ENCODE measurements at places on chromosomes 11 and 22.

GRCh38 chr11:5280582-5281102 is 10.9 kb upstream of the HBE1 start:
- DNase-seq, result no peak

- no peak for DNase-seq
These were observed 12.9 kb downstream of the USP28 start for GRCh38 chr11:113862435-113862834.

GRCh38 chr11:45481026-45481425 is 184.4 kb downstream of the CHST1 start:
- DNase-seq, result no peak

DNA sequence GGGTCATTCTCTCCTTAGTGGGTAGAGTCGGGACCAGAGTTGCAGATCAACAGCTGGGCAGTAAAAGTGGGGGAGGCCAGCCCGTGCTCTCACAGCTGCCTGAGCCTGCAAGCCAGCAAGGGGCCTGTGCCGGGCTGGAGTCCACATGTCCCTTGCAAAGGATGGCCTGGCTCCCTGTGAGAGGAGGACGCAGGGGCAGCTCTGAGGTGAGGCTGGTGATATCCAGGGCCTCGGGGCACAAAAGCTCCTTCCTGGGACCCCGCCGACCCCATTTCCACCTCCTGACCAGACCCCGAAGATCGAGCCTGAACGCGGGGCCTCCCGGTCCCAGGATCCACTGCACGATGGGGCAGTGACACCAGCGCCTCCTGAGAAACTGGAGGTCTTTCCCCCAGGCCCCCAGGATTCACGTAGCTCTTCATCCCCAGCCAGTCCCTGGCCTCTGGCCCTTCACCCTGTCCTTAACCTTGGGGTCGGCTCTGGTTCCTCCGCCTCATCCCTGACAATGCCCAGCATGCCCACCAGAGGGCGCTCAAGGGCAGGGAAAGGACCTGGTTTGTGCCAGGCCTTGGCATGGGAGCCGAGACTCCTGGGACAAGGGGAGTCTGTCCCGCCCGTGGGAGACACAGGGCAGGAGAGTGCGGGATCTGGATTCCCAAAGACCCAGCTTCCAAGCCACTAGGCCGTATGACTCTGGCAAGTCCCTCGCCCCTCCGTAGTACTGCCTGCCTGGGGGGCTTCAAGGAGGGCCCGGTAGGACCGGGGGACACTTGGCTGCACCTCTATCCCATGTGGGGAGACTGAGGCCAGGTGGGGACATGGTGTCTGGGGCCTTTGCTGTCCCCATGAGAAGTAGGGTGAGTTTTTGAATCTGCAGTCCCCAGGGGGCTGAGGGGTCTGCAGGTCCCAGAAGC is 17.8 kb upstream of the WNT7B start:
- DNase-seq, result no peak

GRCh38 chr11:104120493-104121137 is 43.3 kb downstream of the PDGFD start:
- DNase-seq, result no peak

GRCh38 chr11:66902486-66903177 is 45.8 kb downstream of the LRFN4 start:
- DNase-seq, result no peak

DNA sequence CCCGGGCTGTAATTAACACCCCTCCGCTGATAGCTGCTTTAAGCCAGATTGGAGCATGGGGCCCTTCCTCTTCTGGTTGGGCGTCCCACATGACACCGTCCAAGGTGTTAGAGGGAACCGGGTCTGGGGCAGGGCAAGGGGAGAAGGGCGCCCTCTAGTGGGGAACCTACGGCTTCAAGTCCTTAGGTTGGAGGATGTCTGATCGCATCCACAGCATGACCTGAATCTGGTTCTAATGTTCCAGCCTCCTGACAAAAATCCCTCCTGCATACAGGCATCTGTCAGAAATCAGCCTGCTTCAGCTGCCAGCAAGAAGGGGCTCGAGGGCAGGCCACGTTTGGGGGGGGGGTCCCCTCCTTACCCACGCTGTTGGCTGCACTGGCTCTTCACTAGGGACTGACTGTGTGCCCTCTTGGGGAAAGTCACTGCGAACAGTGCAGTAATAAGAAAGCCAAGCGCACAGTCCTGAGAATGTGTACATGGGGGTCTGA is 94.2 kb upstream of the TBCEL start:
- no peak for DNase-seq

- DNase-seq, result no peak
These were observed 23.5 kb downstream of the BBOX1 start for GRCh38 chr11:27064086-27064485.

- peak; percentile 7 for DNase-seq
These were observed 18.4 kb downstream of the TSPAN4 start for GRCh38 chr11:861105-861479.

- no peak for DNase-seq
These were observed 221.2 kb downstream of the DSCAML1 start for GRCh38 chr11:117575856-117576255.

GRCh38 chr11:76768088-76768908 is 14.9 kb upstream of the TSKU start:
- no peak for DNase-seq

- peak; percentile 59 for DNase-seq
These were observed 52.9 kb upstream of the FDX1 start for GRCh38 chr11:110376711-110377324.

Data from NCI-H1417 treated with DMSO at 0.1 percent for 48 hours (cell line).